ENCODE measurements at places on chromosomes 11 and 22.

DNA sequence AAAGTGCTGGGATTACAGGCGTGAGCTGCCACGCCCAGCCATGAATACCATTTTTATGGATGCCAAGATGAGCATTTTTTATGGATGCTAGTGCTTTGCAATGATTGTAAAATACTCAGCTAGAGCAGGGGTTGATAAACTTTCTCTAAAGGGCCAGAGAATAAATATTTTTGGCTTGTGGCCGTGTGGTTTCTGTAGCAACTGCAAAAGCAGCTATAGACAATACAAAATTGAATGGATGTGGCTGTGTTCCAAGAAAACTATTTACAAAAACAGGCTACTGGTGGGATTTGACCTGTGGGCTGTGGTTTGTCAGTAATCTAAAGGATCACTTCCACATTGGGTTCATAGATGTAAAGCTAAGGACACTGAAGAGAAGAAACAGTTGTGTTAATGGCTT lies 56.0 kb downstream of the COMMD9 start:
- DNase-seq: no peak

DNA sequence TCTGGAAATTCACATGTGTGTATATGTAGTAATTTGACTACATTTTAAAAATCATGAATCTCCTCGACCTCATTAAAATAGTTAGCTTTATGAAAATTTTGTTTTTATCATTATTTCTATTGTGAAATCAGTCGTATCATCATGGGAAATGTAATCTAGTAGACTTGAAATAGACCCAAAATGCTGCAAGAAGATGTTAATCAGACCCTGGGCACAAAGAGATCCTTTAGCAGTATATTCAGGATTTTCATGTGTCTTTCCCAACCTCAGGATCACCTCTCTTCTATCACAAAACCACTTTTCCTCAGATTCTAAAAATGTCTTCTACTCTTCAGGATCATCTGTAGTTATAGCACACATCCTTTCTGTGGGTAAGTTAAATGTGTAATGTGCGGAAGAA lies 74.9 kb upstream of the ADSL start:
- DNase-seq: no peak

GRCh38 chr11:112777283-112777751 lies 183.9 kb upstream of the NCAM1 start:
- no peak for DNase-seq

DNA sequence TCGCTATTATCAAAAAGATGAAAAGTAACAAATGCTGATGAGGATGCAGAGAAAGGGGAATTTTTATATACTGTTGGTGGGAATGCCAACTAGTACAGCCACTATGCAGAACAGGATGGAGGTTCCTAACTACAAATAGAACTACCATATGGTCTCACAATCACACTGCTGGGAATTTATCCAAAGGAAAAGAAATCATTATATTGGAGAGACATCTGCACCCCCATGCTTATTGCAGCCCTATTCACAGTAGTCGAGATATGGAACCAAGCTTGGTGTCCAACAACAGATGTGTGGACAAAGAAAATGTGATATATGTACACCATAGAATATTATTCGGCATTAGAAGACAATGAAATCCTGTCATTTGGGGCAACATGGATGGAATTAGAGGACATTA lies 19.6 kb upstream of the POU2AF2 start:
- no peak for DNase-seq

GRCh38 chr22:29641700-29642330 lies 38.4 kb downstream of the NF2 start:
- no peak for DNase-seq

DNA sequence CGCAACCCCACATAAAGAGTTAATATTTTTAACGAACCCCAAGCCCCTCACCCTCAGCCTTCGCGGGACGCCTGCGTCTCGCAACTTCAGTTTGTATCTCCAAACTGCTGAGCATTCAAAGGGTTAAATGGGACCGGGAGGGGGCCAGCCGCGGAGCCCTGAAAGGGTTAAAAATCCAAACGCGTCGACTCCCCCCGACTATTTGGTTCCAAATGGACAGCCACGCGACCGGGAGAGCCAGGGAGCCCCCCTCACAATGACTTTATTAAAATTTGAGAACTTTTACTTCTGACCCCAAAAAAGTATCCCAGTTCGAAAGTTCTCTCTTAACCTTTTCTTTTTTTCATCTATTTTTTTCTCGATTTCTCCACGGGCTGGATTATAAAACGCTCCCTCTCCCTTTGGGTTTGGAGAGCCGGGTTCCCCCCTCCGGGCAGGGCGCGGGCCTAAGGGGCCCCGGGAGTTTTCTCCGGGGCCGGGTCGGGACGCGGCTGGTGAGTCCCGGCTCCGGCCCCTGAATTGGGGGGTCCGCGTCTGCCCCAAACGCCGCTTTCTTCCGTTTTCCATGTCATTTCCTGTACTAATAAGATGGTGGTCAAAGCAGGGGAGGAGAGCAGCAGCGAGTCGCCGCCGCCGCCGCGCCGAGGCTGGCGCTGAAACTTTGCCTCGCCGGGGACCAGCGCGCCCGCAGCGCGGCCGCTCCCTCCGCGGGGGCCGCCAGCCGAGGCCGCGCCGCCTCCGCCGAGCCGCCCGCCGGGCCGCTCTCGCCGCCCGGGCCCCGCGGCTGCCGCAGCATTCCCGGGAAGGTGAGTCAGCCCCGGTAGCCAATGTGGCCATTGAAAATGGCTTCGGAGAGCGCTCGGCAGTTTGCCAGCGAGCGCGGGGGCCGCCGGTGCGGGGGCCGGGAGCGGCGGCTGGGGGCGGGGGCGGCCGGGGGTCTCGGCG lies at the start of gene PRDM11:
PRDM11 (plus strand) TSS at position 568 of the 945 bp plus-strand sequence. CDS start 35,128 bp downstream, outside the sequence.
- DNase-seq: peak; percentile 91

DNA sequence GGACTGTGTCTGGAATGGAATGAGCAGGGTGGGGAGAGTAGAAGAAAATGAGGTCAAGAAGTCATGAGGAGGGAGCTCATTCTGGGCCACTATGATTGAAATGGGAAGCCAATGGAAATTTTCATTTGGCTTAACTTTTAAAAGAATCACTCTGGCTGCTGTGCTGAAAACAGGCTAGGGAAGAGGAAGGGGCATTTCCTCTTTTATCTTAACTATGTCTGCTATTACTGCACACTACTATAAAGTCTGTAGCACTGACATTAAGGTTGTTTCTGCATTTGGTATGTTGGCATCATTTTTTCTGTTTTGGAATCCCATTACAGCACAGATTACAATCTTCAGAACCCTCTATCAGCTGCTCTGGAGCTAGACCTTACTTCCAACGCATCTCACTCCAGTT lies 8.2 kb downstream of the PATL1 start:
- DNase-seq: no peak

DNA sequence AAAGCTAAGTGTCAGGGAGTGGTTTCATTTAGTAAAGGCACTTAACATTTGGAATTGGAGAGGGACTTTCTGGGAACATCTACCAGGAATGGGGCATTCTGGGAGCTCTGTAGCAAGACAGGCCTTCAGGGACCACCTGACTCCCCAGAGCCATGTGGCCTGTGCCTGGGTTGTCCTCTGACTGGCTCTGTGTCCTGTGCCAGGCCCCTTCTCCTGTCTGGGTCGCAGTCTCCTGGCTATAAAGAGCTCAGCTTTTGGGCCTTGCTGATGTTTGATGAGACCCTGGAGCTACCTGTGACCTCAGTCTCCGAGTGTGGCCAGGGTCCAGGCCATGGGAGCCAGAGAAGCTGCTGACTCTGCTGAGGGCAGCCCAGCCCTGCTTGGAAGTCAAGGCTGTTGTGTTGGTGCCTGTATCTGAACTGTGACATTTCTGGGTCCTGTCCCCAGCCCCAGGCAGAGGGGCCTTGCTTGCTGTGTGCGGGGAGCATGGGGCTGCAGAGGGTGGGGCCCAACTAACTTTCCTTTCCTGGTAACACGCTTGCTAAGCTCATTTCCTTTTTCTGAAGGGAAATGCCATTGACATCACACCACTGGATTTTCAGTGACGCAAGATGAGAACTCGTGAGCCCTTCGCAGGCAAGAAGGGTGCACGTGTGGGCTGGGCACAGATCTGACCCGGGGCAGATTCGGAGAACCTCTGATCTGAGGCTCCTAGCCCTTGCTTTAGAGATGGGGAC lies 41.3 kb downstream of the LRRC32 start:
- no peak for DNase-seq

DNA sequence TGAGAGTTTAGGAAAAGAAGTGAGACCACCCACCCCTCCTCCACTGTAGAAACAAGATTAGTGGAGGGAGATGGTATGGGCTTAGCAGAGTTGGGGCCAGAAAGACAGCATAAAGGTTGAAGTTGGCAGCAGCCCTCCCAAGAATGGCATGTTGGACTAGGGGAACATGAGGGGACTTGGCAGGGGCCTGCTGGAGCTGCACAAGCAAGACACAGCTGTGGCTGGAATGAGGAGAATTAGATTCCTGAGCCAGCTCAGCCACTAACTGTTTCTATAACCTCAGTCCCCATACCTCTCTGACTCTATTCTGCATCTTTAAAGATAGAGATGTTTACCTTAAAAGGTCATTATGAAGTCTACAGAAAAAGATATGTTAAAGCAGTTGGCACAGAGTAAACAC lies 13.2 kb downstream of the MAP6 start:
- DNase-seq: no peak

- DNase-seq: no peak
Observed at GRCh38 chr11:93904716-93905115, 54.3 kb upstream of the VSTM5 start.

GRCh38 chr11:33598426-33599069 lies 102.1 kb downstream of the C11orf91 start:
- no peak for DNase-seq

DNA sequence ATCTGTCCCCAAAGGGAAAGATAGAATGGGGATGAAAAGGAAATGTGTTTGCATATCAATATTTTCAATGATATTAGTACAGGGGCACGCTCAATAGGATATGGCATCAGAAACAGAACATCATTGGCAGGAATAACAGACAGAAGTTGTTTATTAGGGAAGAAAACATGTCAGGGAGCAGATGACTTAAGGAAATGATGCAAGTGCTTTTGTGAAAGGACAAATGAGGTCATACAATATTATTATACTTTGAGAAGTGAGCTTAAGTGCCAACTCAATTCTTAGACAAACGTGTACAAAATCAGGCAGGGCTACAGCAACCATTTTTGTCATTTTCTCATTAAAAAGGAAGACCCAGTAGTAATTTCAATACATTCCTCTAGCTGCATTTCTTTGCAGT lies 388.4 kb downstream of the SOX6 start:
- DNase-seq: no peak

Measured in 8988T (cell line).